GM03348 (cell line): ENCODE measurements at places on chromosomes 2 and 18.

- DNase-seq, result no peak
These were observed 204.1 kb downstream of the LDLRAD4 start for GRCh38 chr18:13422541-13423147.

- DNase-seq, result peak; percentile 54
These were observed 28.3 kb downstream of the MTHFD2 start for GRCh38 chr2:74226648-74227213.

DNA sequence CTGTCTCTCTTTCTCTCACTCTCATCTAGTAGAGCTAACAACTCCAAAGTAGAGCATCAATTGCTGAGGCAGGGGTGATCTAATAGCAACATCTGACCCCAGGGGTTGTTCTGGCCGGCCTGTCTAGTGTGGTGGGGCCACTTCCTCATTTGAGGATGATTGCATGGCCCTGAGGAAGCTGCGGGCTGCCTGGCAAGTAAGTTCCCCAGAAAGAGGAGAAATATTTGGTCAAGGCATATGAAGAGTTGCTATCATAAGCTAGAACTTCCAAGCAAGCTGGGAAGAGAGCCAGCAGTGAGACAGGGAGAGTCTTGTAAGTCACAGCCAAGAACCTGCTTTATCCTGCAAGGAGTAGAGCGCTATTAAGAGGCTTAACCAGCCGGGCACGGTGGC, 50.8 kb upstream of the TMEM87B start:
- no peak for DNase-seq

DNA sequence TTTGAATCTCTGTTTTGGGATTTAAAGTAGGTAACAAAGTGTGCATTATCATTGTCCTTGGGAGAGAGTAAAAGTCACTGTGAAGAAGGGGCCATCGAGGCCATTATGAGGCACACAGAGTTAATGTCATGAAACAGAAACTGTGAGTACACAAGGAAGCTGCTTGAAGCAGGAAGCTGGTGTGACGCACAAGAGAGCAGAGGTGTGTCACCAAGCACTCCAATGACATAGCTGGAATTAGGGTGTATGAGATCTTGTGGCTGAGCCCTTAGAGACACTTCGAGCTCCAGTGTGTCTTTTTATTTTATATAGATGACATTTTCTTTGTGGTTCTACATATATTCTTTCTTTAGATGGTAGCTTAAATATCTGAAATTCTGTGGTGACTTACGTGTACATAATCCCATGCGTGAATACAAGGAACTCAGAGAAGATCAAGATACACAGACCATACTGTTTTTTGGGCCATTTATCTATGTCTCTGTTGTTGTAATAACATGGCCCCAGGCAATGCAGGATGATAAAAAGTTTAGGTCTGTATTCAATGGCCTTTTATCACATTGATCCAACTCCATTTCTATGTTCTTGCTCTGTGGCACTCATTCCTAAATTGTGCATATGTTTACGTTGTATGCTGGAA, 164.7 kb upstream of the FAM98A start:
- DNase-seq, result no peak

- peak; percentile 75 for DNase-seq
These were observed 134.4 kb upstream of the SEC11C start for GRCh38 chr18:59005262-59005661.

- DNase-seq, result no peak
These were observed 76.5 kb downstream of the NOL10 start for GRCh38 chr2:10613263-10613662.

GRCh38 chr2:215794829-215795546, 218.4 kb downstream of the MREG start:
- DNase-seq, result no peak

DNA sequence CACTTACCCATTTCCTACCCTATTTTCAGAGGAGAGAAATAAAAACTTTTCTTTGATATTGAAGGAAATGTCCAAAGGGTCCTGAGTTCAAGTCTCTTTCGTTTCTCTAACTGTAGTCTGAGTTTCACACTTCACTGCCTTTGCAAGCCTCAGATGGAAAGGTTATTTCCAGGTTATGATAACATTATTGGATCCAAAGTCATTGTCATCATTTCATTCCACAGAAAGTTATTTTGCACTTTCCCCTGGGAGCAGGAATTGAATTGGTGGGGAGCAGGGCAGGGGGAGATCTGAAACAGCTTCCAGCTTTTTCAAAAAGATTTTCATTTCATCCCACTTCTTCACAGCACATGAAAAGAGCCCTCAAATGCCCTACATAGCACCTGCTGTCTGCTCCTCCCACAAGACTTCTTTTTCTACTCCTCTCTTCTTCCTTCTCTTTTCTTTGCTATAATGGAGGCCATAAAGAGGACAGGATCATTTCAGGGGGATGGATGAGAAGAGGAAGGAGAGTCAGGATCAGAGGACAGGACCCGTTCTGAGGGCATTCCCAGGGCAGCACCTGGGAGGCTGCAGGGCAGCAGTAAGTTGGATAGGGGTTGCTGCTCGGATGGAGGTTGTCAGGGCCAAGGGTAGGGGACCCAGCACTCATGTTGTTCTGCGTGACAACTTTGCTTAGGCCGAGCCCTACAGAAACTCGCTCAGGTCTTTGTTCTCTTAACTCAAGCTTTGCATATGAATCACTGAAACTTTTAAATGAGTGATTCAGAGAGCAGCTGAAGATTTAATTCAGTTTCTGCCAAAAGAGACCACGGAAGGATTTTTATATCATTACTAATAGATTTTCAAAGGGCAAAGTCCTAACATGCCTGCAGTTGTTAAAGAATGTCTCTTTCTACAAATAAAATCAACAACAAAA, 11.4 kb upstream of the GALNT5 start:
- peak; percentile 72 for DNase-seq

GRCh38 chr2:231013820-231014219, 17.9 kb downstream of the SPATA3 start:
- no peak for DNase-seq

GRCh38 chr2:84782717-84783442, 98.0 kb downstream of the TRABD2A start:
- no peak for DNase-seq

DNA sequence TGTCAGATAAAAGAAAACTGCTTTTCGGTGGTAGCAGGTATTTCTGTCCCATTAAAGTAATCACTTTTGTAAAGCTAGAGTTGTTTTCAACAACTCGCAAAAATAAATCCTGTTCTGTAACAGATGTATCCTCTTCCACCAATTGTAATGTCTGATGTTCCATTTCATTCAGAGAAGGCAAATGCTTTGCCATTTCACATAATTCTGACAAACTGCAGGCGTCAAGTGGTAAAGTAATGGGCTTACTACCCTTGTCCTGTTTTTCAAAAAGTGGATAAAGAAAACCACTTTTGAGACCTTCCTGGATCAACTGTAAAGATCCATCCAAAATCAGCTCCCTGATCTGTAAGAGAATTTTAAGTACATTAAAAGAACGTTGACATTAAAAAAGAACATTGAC, 16.6 kb downstream of the METTL4 start:
- DNase-seq, result no peak

DNA sequence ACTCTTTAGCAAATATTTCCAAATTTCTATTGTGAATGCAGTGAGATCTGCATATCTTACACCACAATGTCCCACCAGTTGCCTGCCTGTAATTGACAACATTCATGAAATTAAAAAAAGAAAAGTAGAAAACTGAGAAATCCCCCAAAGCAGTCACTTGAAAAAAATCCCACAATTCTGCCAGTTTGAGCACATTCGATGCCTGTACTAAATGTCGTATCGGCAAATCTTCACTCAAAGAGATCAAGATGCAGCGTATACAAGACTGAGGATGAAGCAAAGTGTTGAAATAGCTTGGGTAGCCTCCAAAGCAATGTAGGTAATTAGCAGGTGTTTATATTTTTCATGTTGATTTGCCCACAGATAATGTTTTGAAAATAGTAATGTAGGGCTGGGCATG, 186.7 kb upstream of the ZEB2 start:
- DNase-seq, result no peak

DNA sequence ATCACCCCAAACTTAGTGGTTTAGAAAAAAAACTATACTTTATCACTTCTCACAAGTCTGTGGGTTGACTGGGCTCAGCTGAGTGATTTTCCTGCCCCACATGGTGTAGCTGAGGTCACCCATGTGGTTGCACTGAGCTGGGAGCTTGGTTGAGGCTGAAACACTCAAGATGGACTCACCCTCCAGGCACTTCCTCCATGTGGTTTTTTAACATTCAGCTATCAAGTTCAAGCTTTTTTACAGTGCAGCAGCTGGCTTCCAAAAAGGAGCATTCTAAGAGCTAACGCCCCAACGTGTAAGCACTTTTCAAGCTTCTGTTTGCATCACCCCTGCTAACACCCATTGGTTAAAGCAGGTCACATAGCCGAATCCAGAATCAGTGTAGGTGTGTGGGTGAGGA, 105.9 kb upstream of the CREB1 start:
- peak; percentile 69 for DNase-seq

DNA sequence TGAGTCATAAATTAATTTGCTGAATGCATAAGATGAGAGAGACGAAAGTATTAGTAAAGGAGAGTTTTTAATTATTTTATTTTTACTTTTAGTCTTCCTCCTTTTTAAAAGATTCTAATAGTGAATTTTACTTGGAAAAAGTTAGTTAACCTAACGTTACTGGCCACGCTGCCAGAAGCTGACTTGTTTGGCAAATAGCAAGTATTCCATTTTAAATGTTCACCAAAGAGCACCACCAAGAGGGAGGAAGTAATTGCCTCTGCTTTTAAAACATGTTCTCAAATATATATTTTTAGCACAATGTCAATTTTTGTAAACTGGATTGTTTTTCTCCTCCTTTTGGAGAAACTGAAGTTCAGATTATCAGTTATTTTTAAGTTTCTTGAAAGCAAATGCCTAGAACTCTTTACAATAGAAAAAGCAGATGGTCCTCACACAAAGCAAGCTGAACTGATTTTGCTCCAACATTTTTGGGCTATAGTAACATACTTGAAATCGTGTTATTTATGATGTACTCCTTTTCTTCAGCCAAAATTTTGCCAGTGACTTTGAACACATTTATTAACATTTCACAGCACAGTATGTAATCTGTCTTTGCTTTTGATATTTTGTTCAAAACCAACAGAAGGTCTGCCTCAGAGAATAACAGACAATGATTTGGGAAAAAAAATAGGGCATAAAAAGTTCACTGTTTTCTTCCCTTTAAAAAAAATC, 1311.0 kb upstream of the FAM98A start:
- no peak for DNase-seq
